ENCODE measurements at places on chromosomes 6 and 20. TPM values are rescaled to one million over a fixed set of nuclear protein-coding genes. Genes with fewer than 3 reads are reported as not detected.

The GABRR1 gene
- not detected for total RNA-seq

The IL22RA2 gene
- not detected for total RNA-seq

The ZC2HC1B gene
- total RNA-seq: not detected

The GUCA1A gene
- total RNA-seq: not detected

The DOK5 gene
- total RNA-seq: 2.1 TPM

The RIMS4 gene
- not detected for total RNA-seq

The PRKN gene
- 3.8 TPM for total RNA-seq

The HSD17B8 gene
- total RNA-seq: 16.4 TPM

The RANBP9 gene
- 32.5 TPM for total RNA-seq

The KHDRBS2 gene
- total RNA-seq: not detected

The FOXP4 gene
- 9.8 TPM for total RNA-seq
